ENCODE measurements at places on chromosomes 12 and 14.

DNA sequence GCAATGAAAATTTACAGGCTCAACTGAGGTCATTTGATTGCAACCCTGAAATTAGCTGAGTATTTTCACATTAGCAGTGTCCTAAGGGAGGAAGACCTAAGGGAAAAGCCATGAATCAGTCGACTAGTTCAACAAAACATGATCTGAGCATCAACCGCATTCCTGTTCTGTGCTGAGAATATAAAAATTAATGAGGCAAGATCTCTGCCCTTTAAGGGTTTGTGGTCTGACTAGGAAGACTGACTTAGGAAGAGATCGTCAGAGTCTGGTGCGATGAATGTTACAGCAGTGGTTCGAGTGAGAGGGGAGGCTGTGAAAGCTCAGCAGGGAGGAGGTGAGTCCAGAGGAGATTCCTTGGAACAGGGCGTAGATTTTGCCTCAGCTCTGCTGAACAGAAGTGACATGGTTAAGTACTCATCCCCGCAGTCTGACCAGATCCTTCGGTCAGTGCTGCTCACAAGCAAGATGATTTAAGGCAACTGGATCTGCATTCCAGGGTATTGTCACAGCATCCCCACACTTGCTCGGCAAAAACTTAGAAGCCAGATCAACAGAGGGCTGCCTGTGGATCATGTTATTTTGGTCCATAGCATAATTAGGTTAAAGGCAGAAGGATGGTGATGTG, 49.6 kb downstream of the BMAL2 start:
- no peak for DNase-seq

GRCh38 chr14:95496690-95497259, 19.7 kb downstream of the SYNE3 start:
- no peak for DNase-seq

GRCh38 chr12:15672671-15673270, 116.4 kb downstream of the EPS8 start:
- DNase-seq: no peak

DNA sequence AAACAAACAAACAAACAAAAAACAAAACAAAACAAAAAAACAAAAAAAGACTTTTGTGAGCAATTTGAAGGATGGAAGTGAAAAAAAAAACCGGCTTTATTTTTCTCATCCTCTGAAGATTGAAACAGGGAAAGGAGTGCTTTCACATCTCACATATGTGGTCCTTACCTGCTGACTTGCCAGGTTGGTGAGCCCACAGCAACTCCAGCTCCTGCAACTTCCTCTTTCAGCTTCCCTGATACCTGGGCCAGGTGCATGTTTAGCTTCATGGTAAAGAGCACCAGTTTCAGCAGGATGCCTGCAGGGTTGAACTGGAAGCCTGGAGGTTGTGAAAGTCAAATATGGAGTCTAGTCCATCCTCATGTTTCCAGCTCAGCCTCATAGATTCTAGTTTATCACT, 221.2 kb upstream of the OTX2 start:
- no peak for DNase-seq

- no peak for DNase-seq
Observed at GRCh38 chr14:38079886-38080285, 127.8 kb upstream of the SSTR1 start.

DNA sequence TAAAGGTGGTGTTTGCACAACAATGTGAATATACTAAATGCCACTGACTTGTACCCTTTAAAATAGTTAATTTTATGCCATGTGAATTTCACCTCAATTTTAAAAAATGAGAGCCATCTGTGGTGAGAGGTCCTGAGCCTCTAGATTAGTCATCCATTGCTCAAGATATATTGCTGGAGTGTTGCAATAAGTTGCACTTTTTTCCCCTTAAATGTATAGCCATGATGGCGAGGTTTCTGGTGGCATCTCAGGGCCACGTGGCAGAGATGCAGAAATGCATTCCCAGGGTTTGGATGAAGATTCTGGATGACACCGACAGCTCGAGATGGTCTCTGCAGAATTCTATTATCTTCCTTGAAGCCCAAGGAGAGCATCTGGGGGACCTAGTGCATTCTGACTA, 153.7 kb downstream of the AACS start:
- DNase-seq: no peak

GRCh38 chr12:120678572-120678971, 8.4 kb upstream of the MLEC start:
- no peak for DNase-seq

GRCh38 chr12:93163260-93164036, 214.3 kb upstream of the NUDT4 start:
- no peak for DNase-seq

- DNase-seq: no peak
Observed at GRCh38 chr12:69457433-69457832, 12.8 kb upstream of the FRS2 start.
